ENCODE measurements at places on chromosomes 5 and 9.
A peak's percentile ranks its signal among the peaks of the same experiment; 100 is the strongest.

- DNase-seq: no peak
Measured at GRCh38 chr5:31407921-31408693, 123.8 kb downstream of the DROSHA start.

DNA sequence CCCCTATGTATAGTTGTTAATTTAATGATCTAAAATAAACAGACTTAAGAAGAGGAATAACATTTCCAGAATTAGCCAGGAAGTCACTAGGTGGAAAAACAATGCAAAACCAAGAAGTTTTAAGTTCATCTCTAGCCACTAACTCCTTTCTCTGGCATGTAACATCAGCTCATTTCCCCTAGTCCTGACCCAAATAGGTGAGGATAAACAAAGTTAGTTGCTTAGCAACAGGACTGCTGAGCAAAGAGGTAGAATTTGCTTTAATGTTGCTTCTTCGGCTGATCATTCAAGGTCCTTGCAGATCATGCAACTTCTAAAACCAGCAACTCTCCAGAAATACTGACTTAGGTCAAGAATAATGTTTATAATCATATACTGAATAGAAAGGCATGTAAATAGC lies 675.8 kb downstream of the CETN3 start:
- no peak for DNase-seq

GRCh38 chr5:72123764-72124376 lies 16.6 kb downstream of the MAP1B start:
- no peak for DNase-seq

GRCh38 chr5:37569466-37569865 lies 190.3 kb downstream of the WDR70 start:
- no peak for DNase-seq

DNA sequence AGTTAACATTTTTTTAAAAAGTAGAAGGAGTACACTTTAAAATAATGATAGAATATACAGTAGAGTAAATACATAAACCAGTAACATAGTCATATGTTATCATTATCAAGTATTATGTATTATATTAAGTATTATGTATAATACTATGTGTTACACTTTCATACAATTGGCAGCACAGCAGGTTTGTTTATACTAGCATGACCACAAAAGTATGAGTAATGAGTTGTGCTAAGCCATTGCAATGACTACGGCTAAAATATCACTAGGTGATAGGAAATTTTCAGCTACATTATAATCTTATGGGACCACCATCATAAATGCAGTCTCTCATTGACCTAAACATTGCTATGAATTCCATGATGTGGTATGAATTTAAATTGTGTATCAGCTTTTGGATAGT lies 506.0 kb downstream of the HTR1A start:
- no peak for DNase-seq

GRCh38 chr9:93110311-93110855 lies 14.4 kb downstream of the CARD19 start:
- no peak for DNase-seq

GRCh38 chr5:94972268-94972667 lies 312.6 kb downstream of the MCTP1 start:
- DNase-seq: no peak

DNA sequence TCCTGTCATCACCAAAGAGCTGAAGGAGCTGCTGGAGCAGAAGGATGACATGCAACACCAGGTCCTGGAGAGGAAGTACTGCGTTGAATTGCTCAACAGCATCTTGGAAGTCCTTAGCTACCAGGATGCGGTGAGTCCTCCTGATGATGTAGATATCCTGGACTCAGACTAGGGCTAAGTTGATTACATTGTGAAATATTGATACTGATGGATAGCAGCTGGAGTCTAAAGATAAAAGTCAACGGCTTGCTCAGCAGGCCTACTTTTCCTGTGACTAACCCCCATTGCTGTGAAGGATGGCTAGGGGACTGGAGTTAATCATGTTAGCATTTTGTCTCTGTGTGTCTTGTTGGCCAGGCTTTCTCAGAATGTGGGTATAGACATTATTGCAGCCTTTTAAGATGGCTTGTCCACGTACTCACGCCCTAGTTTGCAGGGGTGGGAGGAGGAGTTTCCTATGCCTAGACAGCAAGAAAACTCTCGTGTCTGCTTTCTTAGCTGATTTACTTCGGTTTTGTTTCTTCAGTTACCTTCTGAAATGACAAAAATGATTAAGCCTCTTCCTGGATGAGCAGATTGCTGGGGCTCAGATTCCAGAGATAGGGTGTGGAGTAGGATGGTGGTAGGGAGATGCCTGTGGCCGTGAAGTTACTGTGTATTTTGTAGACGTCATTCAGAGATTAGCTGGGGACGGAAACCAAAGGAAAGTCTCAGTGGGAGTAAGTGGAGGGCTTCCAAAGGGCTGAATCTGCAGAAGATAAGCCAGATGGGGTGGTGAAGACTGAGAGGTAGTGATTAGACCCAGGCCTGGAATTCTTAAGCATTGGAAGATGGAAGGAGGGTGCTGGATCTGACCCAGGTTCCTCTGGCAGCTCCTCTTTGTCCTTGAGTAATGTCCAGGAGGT lies 166.3 kb downstream of the DOCK2 start:
- DNase-seq: no peak

GRCh38 chr5:27568811-27569210 lies 530.4 kb upstream of the CDH9 start:
- no peak for DNase-seq

DNA sequence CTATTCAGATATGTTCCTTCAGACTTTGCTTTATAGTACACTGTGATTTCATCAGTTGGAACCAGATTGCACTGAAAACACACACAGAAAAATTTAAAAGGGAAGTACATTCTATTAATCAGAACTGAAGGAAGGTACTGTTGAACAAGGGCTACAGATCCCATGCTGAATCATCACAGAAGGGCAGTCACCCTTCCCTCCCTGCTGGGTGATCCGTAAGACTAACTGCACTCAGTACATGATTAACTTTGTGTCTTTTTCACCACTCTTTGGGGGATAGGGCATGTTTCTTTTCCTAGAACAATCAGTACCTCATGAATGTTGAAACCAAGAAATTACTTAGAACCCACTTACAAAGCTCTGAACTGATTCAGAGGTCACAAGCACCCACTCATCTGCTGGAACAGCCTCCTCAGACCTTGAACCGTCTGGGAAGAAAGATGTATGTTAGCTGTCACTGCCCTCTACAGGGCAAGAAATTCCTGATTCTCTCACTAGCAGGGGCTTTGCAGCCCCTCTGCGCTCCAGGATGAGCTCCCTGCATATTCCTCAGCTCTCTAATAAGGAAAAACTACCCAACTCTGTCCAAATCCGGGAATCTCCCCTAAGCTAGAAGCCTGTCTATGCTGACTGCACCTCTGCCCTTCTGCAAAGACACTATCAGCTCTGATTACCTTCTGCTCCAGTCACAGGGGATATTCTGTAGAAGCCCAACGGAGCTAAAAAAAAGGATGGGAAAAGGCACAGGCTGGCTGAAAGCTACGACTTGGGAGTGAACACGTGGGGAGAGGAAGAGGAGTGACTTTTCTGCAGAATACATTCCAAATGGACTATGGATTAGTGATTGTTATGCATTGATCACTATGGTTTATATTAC lies 51.0 kb downstream of the IARS1 start:
- no peak for DNase-seq

- no peak for DNase-seq
Measured at GRCh38 chr5:33330992-33331391, 109.8 kb upstream of the TARS1 start.

DNA sequence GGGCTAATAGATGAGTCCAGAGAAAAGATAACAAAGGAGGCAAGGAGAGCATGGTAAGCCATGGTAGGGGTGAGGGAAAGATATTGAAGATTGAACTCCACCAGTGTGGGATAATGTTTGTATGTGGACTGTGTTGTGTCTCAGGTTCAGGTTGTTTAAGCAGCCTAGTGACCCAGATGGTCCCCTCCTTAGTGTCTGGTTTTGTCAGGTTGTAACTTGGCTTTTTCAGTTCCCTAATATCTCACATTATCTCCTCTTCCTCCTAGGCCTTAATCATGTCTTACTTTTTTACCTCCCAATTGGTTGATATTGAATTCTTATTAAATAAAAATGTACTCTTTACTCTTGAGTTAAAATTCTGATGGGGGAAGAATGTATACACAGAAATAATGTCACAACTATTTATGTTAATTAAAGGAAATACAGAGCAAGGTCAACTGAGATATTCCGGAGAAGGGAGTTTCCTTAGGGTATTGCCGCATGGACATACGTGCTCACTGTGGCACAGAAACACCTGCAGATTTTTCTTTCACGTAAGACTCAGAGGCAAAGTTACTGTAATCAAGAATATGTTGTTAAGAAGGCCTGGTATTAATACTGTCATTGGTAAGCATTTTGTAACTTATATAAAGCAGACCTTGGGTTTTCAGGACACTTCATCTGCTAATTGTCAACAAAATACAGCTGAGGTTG lies 23.4 kb upstream of the SH3GL2 start:
- no peak for DNase-seq

DNA sequence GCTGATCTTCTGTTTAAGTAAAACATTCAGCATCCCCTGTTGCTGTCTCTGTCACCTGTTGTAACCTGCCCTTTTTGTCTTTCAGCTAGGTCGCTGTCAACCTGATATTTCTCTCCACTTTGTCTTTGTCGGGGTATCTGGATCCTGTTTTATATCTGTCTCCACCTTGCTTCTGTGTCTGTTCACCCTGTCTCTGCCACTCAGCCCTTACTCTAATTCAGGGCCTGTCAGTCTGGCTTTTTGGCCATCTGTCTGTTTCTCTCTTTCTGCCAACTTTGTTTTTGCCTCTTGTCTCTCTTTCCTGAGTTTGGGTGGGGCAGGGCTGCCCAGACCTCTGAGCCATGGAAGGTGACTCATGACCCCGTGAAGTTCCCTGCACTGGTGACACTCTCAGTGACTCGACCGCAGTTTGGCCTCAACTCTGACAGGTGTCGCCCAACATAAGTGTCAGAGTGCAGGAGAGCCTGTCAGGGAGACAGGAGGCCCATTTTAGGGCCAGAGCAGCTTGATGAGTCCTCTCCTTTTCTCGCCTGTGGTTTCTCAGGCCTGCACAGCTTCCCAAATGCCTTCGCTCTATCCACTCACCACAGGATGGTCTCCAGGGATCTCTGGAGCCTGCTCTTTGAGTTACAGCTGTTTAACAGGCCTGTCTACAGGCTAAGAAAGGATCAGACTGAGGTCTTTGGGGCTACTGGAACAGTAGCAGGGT lies 868 bp downstream of the ZBTB43 start:
- peak; percentile 64 for DNase-seq

GRCh38 chr5:523441-524222 lies 617 bp downstream of the SLC9A3 start:
- DNase-seq: no peak

DNA sequence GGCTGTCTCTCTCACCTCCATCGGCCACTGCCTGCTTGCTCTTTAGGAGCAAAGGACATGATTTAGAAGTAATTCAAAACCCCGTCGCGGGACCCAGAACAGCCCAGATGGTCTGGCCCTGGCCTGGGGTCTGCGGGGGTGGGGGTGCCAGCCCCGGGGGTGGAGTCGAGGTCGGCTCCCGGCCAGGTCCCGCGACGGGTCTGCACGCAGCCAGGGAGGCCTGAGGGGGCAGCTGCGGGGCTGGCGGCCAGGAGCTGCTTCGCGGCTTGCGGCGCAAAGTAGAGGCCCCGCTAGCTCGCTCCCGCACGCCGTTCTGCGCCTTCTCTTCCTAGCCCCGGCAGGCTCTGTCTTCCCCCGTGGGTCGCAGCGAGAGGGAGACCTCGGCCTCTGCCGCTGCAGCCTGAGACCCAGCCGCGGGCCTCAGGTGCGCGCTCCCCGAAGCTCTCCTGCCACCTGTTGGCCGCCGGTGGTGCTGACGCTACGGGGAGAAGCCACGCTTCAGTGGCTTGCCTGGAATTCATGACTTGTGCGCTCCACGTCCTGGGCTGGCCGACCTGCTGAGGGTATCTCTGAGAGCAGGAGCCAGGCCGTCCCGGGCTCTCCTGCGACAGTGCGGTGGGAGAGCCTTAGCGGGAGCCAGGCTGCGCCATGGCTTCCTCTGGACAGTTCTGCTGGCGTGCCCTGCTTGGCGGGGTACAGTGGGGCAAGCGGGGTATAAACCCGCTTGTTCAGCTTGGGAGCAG lies 157.2 kb upstream of the PITX1 start:
- peak; percentile 4 for DNase-seq

GRCh38 chr9:90979639-90980038 lies 178.0 kb downstream of the SYK start:
- DNase-seq: no peak

- no peak for DNase-seq
Measured at GRCh38 chr5:69368458-69369339, 621 bp downstream of the AK6 start.

GRCh38 chr9:3271581-3271980 lies 254.2 kb downstream of the RFX3 start:
- DNase-seq: no peak

GRCh38 chr5:56760723-56761122 lies 54.6 kb upstream of the MAP3K1 start:
- DNase-seq: no peak

- DNase-seq: no peak
Measured at GRCh38 chr5:100683881-100684280, 148.7 kb downstream of the FAM174A start.

DNA sequence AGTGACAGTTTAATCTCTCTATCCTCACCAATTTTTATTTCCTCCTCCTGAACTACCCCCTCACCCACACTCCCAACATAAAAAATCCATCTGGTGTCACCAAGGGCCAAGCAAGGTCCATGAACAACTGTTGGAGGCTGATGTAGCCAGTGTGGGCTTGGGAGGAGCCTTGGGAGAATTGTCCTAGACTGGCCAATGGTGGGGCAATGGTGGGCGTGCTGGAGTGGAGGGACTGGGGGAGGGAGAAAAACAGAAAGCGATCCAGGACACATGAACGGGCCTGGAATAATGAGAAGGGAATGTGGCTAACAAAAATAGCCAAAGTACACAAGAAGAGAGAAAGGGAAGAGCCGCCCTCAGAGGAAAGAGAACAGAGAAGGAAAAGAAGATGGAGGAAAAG lies 272.6 kb downstream of the ENC1 start:
- no peak for DNase-seq

- no peak for DNase-seq
Measured at GRCh38 chr9:74414325-74414724, 82.8 kb upstream of the RORB start.

- DNase-seq: no peak
Measured at GRCh38 chr5:99034336-99034735, 105.5 kb upstream of the CHD1 start.

DNA sequence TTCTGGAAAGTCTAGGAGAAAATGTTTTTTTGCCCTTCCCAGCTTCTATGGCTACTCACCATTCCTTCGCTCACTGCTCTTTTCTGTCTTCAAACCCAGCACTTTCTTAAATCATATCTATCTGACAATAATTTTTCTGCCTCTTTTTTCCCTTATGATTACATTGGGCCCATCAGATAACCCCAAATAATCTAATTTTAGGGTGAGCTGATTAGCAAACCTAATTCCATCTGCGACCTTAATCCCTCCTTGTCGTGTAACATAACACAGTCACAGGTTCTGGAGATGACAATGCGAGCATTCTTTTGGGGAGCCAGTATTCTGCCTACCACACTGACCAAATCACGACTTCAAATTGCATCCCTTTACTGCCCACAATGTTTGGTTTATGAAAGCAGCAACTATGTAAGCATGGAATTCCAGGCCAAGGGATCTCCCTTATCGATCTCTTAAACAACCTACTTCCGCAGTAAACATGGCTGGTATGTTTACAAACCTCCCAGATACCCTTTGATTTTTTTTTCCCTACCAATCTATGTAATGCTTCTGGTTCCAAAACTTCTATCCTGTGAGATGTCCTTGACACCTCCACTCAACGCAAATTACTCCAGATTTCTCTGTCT lies 2122.2 kb downstream of the MAT2B start:
- no peak for DNase-seq

Measured in stimulated activated CD8-positive, alpha-beta memory T cell treated with anti-CD3 and anti-CD28 coated beads, Interleukin-4, amount 100 ng/mL, for 1 hour (primary cell).